Natural killer cell treated with Interleukin-12 subunit alpha and Interleukin-12 subunit beta and Interleukin-15 and Interleukin-18, amount 100 ng/mL, for 72 hours (primary cell): ENCODE measurements at places on chromosomes 4 and X. TPM values are rescaled to one million over a fixed set of nuclear protein-coding genes. Genes with fewer than 3 reads are reported as not detected.

DNA sequence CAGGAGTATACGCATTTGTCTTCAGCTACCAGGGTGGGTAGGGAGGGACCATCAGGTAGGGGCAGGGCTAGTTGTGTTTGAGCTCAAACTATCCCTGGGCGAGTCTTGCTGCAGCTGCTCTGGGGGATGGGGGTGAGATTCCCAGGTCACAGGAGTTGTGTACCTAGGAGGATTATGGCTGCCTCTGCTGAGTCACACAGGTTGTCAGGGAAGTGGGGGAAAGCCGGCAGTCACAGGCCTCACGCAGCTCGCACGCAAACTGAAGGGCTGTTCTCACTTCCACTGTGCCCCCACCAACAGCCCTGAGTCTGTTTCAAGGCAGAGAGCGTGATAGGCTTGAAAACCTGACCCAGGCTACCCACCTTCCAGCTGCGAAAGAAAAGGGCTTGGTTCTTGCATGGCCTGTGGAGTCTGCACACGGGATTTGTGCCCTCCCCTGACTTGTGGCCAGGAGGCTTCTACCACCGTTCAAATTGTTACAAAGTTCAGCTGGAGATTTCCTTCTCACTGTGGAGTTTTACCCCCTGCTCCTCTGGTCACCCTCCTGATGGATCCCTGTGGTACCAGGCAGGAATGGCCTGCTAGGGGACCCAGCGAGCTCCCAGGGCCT lies 63.8 kb downstream of the ARFIP1 start:
- no peak for DNase-seq

Gene GATB
- 15.4 TPM for total RNA-seq

DNA sequence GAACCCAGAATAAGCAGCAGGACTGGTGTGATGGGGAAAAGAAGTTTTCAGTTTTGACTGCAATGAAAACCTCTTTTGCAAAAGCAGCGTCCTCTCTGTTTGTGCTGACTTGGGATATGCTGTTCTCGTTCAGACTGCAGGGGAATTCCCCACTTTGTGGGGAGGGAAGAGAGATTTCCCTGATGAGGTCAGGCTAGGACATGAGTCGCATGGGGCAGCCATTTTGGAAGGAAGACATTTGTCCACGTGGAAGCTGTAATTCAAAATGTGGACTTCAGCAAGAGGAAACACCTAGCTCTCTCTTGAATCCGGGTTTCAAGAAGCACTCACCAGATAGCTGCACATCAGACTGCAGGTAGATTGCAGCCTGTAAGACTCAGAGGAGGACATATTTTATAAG lies 39.3 kb downstream of the ING2 start:
- DNase-seq, result no peak

DNA sequence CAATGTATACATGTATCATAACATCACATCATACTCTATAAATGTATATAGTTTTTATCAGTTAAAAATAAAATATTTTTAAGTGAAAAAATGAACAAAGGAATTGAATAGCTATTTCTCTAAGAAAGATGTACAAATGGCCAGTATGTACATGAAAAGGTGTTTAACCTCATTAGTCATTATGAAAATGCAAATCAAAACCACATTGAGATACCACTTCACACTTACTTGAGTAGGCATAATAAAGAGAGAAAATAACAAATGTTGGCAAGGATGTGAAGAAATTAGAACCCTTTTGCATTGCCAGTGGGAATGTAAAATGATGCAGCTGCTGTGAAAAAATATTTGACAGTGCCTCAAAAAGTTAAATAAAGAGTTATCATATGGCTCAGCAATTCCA lies 95.5 kb downstream of the IRS4 start:
- DNase-seq, result no peak
